Tibial nerve (tissue), 4 donors: ENCODE measurements at places on chromosomes 6 and 20. TPM values are rescaled to one million over a fixed set of nuclear protein-coding genes. Genes with fewer than 3 reads are reported as not detected.

ZNFX1 gene
- 41.4 TPM for total RNA-seq

DUSP22 gene
- total RNA-seq: 89.8 TPM

DDAH2 gene
- 171 TPM for total RNA-seq

DNA sequence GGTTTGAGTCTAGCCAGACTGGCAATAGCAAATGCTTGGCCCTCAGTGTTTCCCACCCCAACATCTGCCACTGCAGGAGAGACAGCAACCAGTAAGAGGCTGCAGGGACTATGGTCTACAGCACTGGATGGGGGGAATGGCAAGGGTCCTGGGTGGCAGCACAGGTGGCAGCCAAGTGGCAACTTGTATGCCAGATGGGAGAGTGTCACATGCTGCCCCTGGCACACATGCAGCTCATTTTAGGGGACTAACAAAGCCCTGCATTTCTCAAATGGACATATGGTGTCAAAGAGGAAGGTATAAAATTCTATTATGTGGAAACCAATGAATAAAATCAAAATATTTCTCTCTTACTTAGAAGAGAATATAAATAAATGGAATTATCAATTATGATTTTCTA lies 298.7 kb upstream of the MARCKS start:
- DNase-seq: no peak

DNA sequence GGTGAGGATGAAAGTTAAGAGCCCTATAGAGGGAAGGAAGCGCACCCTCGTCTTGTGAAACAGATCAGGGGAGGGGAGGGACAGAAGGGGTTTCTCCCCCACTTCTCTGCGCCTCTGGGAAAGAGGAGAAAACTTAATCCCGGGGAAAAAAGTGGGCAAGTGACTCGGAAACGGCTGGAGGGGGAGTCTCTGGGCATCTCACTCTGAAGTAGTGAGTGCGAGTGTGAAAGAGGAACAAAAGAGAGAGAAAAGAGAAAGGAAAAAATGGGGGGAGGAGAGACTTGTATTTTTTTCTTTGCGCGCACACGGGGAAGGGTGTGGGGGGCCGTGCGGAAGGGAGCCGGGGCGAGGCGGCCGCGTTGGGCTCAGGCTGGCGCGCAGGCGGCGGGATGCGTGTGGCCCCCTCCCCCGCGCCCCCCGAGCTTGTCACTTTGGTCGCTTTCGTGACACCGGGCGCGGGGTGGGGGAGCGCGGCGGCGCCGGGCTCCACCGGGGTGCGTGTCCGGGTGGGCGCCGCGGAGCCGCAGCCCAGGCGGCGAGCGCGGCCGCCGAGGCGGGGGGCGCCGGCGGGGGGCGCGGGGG lies 454 bp downstream of the L3MBTL3 start:
- DNase-seq: no peak

DNA sequence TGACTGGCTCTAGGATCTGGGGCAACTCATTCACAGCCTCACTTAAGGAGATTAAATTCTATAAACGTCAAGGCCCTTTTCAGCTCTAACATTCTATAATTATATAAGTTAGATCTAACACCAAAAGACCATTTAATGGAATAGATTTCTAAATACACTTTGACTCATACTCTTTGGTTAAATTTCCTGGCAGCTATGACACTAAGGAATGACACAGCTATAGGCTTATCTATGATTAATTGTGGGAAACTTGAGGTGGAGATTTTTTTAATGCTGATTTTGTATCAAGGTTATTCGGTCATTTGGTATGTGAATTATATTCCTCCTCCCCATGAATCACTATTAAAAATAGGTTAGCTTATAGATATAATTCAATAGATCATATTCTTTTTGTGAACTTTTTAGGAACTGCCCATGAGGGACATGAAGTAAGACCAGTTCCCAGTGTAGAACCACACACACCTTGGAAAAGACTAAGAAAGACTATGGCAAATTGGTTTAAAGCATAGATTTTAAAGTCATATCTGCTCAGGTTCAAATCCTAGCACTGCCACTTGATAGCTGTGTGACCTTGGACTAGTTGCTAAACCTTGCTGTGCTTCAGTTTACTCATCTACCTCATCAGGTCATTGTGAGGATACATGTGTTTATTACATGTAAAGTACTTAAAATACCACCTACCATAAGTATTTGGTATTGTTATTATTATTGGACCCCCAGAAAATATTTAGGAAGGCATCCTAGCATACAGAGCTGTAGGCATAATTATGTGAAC lies 116.0 kb downstream of the CRYBG1 start:
- DNase-seq: no peak

DNA sequence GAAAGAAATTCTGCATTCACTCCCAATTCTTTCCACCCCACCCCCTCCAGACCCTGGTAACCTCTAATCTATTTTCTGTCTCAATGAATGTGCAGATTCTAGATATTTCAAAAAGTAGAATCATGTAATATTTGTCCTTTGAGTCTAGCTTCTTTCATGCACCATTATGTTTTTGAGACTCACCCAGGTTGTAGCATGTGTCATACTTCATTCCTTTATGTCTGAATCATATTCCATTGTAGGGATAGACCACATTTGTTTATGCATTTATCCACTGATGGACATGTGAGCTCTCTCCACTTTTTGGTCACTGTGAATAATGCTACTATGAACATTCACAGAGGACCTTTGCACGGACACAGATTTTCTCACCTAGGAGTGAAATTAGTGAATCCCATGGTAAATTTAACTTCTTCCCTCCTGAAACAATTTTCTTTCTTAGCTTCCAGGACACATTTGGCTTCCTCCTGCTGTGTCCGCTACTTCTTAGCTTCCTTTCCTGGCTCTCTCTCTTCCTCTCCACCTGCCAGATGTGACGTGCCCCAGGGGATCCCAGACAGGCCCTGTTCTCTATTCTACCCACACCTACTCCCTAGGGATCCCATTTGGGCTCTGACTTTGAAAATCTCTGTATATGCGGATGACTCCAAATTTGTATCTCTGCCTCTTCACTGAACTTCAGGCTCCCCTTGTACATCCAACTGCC lies 24.1 kb upstream of the ARFGEF2 start:
- DNase-seq: no peak

DNA sequence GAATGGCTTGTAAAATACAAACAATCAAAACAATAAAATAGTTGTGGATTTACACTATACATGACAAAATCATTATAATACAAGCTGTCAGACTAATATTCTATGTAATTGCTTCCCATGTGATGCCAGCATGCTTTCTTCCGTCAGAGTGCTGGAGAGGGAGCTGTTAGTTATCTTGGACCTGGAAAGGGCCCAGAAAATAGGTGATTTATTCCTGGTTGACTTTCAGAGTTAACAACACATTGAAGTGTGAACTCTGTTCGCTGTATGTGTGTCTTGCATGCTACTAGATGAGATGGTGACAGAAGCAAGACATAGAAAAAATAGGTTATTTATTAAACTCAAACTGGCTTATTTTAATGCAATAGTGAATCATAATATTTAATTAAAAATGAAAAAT lies 70.2 kb downstream of the CDYL start:
- no peak for DNase-seq

DNA sequence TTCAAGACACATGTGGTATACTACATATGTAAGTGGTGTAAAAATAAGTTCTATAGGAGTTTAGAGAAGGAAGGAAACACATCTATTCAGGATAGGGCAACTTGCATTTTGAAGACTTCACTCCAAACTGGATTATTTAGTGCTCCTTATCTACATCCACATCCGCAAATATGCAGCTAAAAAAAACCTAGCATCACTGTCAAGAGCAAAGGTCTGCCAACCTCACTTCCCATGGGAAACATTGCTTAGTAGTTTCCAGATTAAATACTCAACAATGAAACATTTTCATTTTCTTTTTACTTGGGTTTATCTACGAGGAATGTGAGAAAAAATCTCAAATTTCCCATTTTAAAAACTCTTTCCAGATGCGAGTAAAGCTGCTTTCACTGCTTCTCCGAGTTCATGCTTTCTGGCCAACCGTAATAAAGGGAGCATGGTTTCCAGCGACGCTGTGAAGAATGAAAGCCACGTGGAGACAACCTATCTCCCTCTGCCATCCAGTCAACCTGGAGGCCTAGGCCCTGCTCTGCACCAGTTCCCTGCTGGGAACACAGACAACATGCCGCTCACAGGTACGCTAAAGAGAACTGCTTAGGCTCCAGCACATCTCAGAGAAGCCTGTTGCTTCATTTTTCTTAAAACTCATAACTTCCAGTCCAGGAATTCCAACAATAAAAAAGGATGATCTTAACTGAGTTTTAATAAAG lies 48.2 kb downstream of the RFX6 start:
- no peak for DNase-seq
